ENCODE measurements at places on chromosomes 7 and 10. TPM values are rescaled to one million over a fixed set of nuclear protein-coding genes. Genes with fewer than 3 reads are reported as not detected.

- DNase-seq, result no peak
Observed at GRCh38 chr10:77431209-77431611, 206.4 kb downstream of the KCNMA1 start.

DNA sequence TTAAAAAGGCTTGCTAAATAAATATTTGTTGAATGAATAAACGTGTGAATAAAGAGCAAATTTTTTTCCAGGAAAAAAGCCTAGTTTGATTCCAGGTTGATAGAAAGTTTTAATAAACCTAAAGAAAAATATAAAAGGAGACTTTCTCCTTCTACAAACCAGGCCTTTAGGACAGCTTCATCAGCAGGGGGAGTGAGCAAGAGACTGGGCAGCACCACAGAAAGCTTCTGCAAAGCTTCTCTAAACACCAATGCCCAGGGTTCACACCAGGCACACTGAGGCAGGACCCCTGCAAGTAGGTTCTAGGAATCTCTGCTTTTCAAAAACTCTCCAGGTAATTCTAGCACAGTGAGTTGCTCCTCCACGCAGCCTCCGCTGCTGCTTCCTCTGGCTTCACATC is 66.4 kb upstream of the SEC61G start:
- DNase-seq, result no peak

- DNase-seq, result peak; percentile 36
Observed at GRCh38 chr7:29853789-29854188, 47.5 kb downstream of the WIPF3 start.

DNA sequence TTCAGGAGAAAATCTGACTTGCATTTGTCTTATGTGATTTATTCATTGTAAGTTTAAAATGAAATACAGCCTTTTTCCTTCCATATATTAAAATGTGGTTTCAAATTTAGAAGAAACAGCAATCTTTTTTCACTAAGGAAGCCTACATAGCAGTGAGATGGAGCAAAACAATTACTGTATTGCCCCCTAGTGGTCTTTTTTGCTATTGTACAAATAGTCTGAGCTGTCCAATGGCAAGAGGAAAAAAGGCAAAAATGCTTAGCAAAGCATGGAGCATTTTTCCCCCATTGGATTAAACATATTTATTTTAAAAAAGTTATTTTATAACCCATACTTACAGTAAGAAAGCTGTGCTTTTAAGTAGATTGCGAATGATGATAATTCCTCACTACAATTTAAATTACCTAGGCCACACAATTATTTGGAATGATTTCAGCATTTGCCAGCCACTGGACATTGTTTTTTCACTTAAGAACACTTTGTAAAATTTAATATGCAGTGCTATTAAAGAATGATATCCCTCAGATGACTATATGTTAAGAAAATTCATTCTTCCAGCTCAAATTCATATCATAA is 119.5 kb downstream of the CPED1 start:
- peak; percentile 77 for DNase-seq

GRCh38 chr10:119786117-119786769 is 60.4 kb downstream of the INPP5F start:
- DNase-seq, result peak; percentile 61

GRCh38 chr7:2015251-2015871 is 217.4 kb downstream of the MAD1L1 start:
- no peak for DNase-seq

DNA sequence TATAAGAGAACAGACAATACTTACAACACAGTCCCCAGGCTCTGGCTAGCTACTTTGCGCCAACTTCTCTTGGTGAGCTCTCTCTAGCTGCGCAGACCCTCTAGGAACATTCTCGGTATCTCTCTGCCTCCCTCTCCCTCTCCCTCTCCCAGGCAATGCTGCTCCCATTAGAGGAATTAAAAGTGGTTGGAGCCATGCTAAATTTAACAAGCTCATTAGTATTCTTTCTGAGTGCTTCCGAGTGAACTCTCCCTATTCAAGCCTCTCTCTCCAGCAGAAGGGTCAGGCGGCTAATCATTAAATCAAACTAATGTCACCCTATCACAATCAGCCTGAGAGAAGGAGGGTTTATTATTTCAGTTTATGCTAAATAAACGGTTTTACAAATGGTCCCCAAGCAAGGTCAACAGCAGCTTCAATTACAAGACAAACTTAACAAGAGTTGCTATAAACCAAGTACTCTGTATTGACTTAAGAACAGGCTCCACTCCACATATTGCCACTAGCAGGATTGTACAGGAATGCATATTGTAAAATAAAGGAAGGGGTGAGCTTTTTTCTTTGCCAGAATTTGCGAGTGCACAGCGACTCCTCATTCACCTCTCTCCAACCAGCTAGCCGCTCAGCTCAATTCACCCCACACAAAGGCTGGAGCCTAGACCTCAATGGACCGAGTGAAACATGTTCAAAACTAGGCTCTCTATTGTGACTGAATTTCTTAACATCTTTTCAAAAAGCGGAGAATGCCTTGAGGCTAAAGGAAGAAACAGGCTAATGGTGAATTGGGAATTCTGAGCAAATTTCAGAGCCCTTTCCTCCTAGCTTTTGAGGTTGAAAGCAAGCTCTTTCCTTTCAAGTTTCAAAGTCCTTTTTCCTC is 84.4 kb downstream of the GLI3 start:
- peak; percentile 73 for DNase-seq

- DNase-seq, result no peak
Observed at GRCh38 chr10:78394047-78394446, 360.4 kb downstream of the RPS24 start.

DNA sequence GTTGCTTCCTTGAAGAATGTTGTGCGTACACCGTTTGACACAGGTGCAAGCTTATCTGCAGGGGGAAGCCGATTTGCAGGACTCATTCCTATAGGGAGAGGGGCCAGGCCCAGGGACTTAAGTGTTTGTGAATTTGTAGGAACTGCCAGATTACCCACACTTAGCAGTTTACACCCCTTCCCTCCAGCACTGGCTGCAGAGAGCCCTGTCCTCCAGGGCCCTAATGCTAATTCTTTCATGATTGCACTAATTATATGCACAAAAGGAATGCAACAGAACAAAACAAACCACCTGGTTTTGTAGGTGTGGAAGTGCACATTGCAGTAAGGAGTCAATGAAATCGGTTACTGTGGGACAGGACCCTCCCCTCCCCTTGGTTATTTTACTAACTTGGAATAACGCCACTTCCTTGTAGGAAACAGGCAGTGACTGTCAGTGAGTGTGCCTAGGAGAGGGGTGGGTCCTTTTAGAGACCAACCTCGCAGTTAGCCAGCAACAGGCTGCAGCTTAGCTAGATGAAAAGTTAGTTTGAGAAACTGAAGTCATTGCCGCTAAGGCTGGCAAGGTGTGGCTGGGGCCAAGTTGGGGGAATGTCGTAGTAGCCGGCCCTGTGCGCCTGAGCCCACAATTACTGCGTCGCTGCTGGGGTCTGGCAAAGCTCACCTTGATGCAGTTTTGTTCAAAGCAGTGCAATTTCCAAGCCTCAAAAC is 60.6 kb downstream of the CUX1 start:
- DNase-seq, result no peak

GRCh38 chr10:58970160-58970915 is 206.1 kb upstream of the PHYHIPL start:
- DNase-seq, result no peak

- peak; percentile 68 for DNase-seq
Observed at GRCh38 chr7:93117852-93118530, at the start of gene SAMD9. Gene SAMD9 (minus strand): TSS chr7:93117979. CDS start chr7:93106097, 11,882 bp downstream.

DNA sequence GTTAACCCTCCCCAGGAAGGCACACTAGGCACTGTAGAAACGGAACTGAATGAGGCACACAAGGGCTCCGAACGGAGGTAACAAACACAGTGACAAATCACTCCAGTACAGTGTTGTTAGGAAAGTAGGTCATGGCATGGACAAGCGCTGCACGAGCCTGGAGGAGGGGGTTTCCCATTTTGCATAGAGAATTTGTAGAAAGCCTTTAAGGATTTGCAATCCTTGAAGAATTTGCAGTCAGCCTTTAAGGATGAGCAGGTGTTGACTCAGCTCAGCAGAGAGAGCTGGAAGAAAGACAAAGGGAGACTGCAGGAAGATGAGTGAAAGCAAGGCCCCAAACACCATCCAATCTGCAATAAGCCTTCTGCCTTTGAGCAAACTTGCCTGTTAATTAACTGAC is 51.1 kb upstream of the PPP1R3C start:
- DNase-seq, result no peak

- DNase-seq, result no peak
Observed at GRCh38 chr7:69411018-69411417, 187.3 kb upstream of the AUTS2 start.

- DNase-seq, result peak; percentile 37
Observed at GRCh38 chr7:123580406-123581161, 21.0 kb upstream of the ASB15 start.

DNA sequence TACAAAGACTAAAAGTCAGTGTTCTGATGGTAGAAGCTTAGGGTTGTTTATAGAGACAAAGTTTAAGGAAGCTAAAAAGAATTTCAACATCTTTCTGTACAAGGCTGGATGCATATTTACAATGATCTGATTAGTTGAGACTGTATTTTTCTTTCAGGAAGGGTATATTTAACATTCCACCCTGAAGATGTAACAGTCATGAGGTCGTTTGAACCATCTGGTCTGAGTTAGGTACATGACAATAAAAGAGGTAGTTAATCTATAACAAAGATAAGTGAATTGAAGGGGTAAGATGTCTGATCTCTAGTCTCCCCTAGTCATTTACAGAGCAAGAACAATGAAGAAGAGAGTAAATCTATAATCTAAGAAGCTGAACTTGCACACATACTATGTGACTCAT is 821.2 kb downstream of the CNTNAP2 start:
- DNase-seq, result no peak

DNA sequence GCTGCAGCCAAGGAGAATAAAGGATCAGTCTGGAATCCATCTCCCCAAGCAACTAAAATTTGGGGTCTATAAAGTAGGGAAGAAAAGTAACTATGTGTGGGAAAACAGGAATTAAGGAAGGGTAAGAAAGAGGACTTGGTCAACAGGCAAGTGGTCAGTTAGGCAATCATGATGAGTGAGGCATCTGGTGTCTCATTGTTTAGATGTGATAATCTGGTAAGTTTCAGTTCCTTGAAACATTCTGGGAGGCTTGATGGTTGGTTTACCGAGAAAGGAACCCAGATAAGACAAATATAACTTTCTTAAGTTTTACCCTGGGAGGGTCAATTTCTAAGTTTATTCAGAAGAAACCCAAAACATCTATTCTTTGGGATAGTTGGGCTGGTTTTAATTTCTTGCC is 22.3 kb downstream of the HYAL4 start:
- DNase-seq, result no peak

DNA sequence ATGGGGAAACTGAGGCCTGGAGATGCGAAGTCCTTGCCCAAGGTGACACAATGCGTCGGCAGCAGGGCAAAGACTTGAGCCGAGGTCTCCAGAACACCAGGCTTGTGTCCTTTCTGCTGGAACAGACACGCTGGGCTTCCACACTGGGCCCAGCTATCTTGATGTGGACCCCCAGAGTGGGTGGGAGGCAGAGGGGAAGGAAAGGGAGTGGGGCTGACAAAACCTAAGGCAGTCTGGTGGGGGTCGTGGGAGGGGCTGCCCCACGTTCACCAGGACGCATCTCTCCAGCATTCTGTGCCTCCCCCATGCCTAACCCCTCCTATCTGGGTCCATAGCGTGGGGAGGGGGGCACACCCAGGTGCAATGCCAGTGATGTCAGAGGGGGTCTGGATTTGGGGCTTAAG is 38.1 kb downstream of the PPIF start:
- no peak for DNase-seq

- no peak for DNase-seq
Observed at GRCh38 chr10:71089162-71089561, 123.2 kb upstream of the UNC5B start.

DNA sequence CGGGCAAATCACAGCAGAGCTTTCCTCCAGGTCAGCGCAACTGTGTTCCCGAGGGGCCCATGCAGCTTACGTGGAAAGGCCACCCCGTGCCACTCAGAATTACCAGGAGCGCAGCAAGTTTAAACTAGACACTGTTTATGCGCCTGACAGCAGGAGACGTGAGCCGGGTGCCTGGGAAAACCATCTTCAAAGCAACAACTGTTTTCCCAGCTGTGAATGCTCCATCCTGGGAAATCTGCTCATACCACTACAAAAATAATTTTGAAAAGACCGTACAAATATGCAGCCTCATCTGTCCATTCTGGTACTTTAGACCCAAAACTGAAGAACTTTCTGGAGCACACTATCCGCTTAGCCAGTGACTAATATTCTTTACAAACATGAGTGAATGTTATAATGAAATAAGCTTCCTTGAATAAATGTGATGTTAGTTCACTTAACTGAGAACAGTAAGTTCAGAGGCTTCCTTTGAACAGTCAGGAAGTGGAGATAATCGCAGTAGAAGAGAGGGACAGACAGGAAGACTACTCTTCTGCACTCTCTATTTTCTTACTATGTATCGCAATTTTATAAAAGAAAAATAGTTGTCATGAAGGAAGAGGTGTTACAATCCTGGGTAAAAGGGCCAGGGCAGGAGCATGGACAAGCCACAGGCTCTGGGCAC is 16.7 kb downstream of the GPER1 start:
- DNase-seq, result no peak

- DNase-seq, result no peak
Observed at GRCh38 chr7:36985866-36986400, 261.6 kb upstream of the AOAH start.

Gene LIPM
- not detected for polyA plus RNA-seq

Gene LIPK
- not detected for polyA plus RNA-seq

Gene UNCX
- polyA plus RNA-seq, result 8.5 TPM

Gene CYP2C8
- 12.4 TPM for polyA plus RNA-seq

Gene NODAL
- polyA plus RNA-seq, result 0.67 TPM

Gene BTBD16
- 1.4 TPM for polyA plus RNA-seq

Gene SLC13A4
- polyA plus RNA-seq, result 6.2 TPM

Gene DCLRE1A
- polyA plus RNA-seq, result 17.9 TPM

Gene SPDYE11
- polyA plus RNA-seq, result 1.6 TPM

Gene CLDN12
- polyA plus RNA-seq, result 56.9 TPM

Gene ZNF503
- polyA plus RNA-seq, result 45.2 TPM

Gene ABCA13
- 0.95 TPM for polyA plus RNA-seq

Gene ITIH2
- 0.43 TPM for polyA plus RNA-seq

Gene MEOX2
- polyA plus RNA-seq, result 1.6 TPM

All from left kidney (tissue), 8 donors.